Iris pigment epithelial cell (primary cell): ENCODE measurements at places on chromosomes 2 and 18.

- DNase-seq, result no peak
Measured at GRCh38 chr18:35826477-35826876, 146.0 kb upstream of the RMP24 start.

- no peak for DNase-seq
Measured at GRCh38 chr2:175732531-175732930, 269.5 kb downstream of the LNPK start.

- DNase-seq, result no peak
Measured at GRCh38 chr2:113103277-113103676, 24.1 kb upstream of the IL1RN start.

DNA sequence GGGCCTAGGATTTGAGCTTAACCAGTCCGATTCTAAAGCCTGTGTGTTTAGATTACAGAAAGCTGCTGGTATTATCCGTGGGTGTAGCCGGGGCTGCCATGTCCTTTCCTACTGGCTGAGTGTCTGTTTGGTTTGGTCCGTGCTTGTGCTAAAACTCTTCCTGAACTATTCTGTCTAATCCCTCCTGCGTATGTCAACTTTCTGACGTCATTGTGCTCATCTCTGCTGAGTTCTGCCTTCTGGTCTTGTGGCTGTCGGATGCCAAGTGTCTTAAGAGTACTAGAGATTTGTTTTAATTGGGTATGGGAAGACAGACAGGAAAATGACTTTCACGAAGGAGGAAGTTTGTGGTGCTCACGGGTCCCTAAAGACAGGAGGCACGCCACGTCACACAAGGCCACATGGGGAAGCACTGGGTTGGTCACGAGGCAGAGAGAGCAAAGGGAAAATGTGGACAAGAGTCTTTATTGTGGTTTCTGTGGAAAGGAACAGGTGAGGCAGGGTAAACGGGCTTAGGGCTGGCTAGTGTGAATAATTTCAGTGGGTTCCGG, 31.8 kb upstream of the NTSR2 start:
- DNase-seq, result peak; percentile 91

GRCh38 chr2:42725657-42726056, 38.3 kb downstream of the OXER1 start:
- DNase-seq, result no peak
